ENCODE measurements at places on chromosomes 12 and 14. TPM values are rescaled to one million over a fixed set of nuclear protein-coding genes. Genes with fewer than 3 reads are reported as not detected.

The LMO3 gene
- 1.8 TPM for total RNA-seq

The ESPL1 gene
- total RNA-seq: 6.6 TPM

The AMDHD1 gene
- not detected for total RNA-seq

The SMIM41 gene
- total RNA-seq: 7.8 TPM

The ABCC9 gene
- 1.2 TPM for total RNA-seq

- DNase-seq: no peak
Observed at GRCh38 chr12:129208566-129208965, 355.3 kb downstream of the GLT1D1 start.

GRCh38 chr12:108321688-108322087, 17.4 kb downstream of the CMKLR1 start:
- no peak for DNase-seq

GRCh38 chr12:48997719-48998496, 1.3 kb downstream of the DDN start:
- peak; percentile 40 for DNase-seq

DNA sequence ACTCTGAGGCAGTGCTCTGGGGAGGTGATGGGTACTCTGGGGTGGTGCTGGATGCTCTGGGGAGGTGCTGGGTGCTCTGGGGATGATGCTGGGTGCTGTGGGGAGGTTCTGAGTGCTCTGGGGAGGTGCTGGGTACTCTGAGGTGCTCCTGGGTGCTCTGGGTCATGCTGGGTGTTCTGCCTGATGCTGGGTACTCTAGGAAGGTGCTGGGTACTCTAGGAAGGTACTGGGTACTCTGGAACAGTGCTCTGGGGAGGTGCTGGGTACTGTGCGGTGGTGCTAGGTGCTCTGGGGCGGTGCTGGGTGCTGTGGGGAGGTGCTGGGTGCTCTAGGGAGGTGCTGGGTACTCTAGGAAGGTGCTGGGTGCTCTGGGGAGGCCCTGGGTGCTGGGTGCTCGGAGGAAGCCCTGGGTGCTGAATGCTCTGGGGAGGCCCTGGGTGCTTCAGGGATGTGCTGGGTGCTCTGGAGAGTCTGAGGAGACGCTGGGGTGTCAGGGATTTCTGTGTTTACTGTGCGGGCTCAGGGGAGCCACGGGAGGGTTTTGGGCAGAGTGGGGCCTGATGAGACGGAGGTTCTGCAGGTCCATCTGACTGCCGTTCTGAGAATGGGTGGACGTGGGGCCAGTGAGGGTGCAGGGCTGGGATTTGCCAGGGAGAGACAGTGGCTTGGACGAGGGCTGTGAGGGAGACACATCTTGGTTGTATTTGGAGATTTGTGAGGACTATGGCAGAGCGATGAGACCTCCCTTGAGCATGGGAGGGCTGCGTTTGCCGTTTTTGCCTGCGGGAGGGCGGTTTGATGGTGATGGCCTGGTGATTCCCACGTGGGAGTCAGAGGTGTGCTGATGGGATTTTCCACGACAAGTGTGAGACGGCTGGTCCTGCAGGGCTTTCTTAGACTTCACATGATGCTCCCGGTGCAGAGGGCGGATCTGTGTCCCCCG, 30.0 kb downstream of the MMP17 start:
- no peak for DNase-seq

- DNase-seq: no peak
Observed at GRCh38 chr12:131720921-131721320, 10.0 kb downstream of the SFSWAP start.

DNA sequence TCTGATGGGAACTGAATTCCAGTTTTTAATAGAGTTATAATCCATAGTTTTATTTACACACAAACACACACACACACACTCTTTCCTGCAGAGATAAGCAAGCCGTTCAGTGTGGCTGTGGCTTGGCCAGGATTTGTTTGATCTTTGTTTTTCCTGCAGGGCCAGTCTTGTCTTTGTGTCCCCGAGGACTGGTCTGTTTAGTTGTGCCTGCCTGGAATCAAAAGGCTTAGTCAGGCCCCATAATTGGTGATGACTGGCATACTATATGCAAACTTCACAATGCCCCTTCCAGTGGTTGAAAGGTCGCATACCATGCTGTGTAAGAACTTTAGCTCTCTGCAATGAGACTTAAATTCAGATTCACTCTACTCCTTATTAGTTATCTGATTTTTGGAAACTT, 26.0 kb downstream of the WBP11 start:
- peak; percentile 72 for DNase-seq

DNA sequence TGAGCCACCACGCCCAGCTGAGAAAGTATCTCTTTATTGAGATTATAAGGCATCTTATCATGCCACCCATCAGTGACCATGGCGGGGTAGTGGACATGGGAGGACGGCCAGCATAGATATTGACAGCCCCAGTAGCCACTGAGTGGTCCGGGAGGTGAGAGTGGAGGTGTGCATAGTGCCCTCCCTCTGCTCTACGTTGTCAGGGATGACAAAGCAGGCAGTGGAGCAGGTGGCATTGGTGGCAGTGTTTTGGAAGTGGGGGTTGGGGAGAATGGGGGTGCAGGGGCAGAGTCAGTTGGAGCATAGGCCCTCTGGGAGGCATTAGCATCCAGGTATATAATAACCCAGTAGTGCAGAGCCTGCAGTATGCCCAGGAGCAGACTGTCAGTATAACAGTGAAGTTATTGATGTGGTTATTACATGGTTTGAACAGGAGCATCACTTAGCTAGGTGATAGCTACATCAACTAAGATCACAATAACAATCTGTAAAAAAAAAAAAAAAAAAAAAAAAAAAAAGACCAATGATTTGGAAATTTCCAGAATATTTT, 41.1 kb downstream of the GNG2 start:
- DNase-seq: no peak

DNA sequence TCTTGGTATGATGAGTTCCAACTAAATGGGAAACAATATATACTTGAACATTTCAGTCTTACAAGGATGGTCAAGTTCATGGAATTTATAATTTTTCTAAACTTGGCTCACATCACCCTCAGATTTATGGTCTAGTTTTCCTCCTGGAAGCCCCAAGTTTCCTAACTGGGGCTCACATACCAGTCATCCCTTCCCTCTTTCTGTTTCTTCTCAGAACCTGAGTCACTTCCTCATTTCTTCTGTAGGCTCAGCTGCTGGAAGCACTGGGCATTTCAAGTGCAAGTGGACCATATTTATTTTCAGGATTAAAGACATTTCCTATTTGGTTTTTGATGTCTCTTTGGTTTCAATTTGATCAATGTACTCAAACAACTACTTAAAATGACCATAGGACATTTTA, 55.4 kb downstream of the GRIP1 start:
- DNase-seq: no peak

DNA sequence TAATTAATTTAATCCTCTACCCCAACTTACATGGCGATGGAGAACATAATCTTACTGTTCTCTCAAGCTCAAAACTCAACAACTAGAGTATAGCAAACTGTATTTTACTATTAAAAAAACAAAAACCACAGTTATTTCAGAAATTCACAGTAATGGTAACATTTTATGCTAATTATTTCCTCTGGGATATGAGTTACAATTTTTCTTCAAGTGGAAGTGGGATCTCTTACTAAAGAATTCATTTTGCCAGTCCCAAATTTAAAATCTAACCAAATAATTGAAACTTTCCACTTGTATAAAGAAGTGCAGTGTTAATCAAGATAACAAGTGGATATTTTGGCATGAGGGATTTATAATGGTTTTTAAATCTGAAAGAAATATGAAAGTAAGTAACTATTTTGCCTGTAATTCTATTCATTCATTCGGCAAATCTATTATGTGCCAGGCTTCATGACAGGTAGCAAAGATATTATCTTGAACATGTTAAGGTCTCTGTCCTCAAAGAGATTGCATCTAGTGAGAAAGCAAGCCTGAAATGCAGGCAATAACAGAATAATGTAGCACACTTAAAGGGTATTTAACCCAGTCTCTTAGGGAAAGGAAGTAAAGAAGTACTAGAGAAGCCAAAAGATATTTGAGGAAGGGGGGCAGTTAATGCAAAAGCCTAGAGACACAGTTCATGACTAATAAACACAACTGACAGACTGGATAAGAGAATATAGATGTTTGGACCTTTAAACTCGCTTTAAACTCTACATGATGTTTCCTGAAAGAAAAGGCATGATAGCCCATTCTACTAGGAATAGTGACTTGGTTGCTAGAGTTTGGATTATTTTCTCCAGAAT, 44.0 kb downstream of the TAOK3 start:
- DNase-seq: no peak

- DNase-seq: no peak
Observed at GRCh38 chr12:22416801-22417200, 82.3 kb upstream of the ST8SIA1 start.

- DNase-seq: no peak
Observed at GRCh38 chr14:98219638-98220037, 1052.4 kb downstream of the BCL11B start.

DNA sequence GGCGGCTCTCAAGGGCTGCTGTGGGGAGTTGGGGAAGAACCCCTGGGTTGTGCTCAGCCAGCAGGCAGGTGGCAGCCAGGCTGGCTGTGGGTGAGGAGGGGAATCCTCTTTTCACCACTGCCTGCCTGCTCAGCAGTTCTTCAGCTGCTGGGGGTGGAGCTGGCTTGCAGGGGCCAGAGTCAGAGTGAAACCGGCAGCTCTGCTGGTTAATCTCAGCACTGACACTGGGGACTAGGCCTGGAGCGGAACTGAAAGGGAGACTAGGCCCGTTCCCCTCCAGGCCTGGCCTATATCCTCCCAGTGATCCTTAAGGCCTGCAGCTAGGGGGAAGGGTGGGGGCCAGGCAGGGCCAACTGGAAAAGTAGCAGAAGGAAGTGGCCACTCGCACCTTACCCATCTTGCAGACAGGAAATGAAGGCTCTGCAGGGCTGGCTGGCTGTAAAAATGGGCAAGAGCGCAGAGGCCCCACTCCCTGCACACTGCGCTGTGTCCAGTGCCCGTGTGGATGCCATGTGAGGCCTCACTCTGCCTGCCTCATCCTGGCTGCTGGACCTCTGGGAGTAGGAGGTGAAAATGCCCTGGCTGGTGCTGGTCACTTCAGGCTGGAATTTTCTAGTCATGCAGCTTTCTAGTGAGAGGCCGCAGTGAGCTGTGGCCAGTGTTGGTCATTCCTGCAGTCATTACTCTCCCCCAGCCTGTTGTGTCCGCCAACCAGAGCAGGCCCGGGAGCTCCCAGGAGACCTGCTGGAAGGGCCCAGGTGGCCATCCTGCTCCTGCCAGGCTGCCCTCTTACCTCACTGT, 39.4 kb downstream of the SH2B3 start:
- DNase-seq: peak; percentile 59

DNA sequence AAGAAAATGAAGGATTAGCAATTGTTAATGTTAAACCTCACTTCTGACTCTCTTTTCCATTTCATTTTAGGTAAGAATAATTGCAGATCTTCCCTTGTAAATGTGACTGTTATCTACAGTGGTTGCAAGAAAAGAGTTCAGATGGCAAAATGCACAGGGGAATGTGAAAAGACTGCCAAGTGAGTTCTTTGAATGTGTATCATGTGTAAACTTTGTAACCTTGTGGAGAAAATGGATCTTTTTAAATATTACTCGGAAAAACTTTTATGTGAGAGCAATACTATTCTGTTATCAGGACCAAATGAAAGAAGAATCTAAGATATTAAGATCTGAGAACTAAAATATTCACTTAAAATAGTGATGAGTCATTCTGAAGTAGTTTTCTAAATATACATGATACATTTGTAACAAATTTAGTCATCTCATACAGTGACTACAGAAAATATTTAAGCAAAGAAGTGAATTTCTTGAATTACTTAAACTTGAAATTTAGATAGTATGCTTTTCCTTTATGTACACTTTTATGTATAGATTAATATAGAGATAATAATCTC, 122.5 kb upstream of the CNTN1 start:
- DNase-seq: no peak

DNA sequence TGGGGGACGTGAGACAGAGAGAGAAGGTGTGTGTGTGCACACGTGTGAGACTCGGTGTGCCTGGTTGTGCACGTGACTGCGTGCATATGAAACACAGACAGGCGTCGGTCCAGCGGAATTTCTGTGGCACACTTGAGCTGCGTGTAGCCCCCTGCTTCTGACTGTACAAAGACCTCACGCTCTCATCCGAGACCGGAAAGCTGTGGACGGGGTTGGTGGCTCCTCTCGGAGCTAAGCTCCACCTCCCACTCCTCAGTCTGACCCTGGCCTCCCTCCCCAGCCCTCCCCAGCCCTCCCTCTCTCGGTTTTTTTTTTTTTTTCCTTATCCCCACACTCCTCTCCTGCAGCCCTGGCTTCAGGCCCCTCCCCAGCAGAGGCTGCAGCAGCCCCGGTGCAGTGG, 8.3 kb upstream of the C14orf180 start:
- no peak for DNase-seq

DNA sequence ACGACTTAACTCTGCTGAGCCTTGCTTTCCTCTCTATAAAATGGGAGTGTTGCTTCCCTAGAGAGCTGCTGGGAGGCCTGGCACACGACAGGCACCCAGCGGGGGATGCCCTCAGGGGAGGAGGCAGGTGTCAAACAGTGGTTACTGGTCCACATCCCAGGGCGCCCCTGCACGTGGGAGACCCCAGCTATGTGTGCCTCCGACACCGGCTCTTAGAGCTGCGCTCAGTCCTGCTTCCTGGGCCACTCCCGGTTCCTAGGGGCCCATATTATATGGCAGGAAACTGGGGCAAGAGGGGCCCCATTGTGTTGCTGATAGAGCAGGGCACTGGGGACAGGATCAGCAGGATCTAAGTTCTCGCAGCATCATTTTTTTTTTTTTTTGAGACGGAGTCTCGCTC, 47.3 kb downstream of the CHGA start:
- DNase-seq: no peak

- DNase-seq: no peak
Observed at GRCh38 chr12:50111395-50111692, 692 bp upstream of the COX14 start.

DNA sequence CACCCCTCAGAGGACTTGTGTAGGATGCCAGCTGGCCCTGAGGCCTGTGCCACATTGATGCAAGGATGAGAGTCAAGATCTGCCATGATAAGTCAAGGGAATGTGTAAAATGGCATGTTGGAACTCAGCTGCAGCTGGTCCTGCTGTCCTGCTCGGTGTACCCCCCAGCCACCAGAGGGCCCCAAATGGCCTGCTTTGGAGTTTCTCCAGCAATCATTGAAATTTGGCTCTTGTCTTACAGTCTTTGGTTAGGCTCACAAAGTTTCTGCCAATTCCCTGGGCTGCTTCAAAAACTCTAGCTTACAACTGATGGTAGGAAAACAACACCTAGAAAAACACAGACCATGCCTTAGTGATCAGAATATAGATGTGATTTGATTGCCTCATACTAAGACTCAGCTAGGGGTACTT, 76.8 kb downstream of the HSD17B6 start:
- DNase-seq: peak; percentile 29

Measured in stomach (tissue), 19 donors.